ENCODE measurements at places on chromosomes 1 and 21.

DNA sequence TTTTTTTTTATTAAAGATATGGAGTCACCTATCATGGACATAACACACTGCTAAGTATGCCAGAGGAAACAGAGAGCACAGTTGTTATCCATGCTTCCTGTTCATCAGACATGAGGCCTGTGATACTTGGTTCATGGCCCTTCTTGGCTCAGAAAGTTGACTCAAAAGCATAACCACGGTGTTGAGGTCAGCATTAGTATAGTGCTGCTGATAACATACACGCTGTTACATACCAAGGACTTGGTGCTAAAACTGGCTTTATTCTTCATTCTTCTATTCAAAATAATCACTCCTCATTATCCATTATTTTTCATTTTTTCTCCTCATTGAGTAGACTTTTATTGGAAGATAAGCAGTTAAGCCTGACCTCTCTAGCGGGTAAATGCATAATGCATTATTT, 464.1 kb downstream of the ADGRL2 start:
- no peak for DNase-seq

- no peak for DNase-seq
Measured at GRCh38 chr1:70737125-70737524, 310.5 kb downstream of the PTGER3 start.

DNA sequence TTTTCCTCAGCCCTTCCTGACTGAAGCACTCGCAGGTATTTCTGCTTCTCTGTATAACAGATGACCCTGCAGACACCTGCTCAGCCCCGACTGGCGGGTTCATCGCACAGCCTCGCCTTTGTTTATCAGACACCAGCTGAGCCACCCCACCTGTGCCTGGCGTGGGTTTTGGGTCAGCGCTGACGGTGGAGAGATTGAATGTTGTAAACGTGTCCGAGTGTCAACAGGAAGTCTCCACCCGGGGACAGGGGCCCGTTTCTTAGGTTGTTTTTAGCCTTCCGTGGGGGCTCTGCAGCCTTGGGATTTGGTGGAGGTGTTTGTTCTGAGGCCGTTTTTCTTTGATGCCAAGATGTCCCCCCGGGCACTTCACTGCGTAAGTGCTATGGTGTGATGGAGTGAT, 60.1 kb downstream of the COL18A1 start:
- no peak for DNase-seq

GRCh38 chr1:69697340-69697739, 129.6 kb downstream of the LRRC7 start:
- no peak for DNase-seq

GRCh38 chr1:203295796-203296195, 9.5 kb upstream of the BTG2 start:
- no peak for DNase-seq

GRCh38 chr1:116827607-116828105, 73.4 kb downstream of the CD2 start:
- no peak for DNase-seq

DNA sequence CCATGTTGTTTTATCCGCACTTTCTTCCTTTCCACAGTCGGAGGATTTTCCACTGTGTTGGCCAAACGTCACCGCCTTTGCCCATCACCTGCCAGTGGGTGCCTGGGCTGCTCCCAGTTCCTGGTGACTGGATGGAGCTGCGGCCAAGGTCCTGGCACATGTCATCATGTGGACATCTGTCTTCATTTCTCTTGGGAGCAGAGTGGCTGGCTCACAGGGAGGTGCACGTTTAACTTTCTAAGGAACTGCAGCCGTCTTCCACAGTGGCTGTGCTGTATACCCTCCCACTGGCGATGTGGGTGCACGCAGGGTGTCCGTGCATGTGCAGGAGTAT, 19.5 kb upstream of the RNF223 start:
- DNase-seq: no peak
